ENCODE measurements at places on chromosomes 2 and 18.

DNA sequence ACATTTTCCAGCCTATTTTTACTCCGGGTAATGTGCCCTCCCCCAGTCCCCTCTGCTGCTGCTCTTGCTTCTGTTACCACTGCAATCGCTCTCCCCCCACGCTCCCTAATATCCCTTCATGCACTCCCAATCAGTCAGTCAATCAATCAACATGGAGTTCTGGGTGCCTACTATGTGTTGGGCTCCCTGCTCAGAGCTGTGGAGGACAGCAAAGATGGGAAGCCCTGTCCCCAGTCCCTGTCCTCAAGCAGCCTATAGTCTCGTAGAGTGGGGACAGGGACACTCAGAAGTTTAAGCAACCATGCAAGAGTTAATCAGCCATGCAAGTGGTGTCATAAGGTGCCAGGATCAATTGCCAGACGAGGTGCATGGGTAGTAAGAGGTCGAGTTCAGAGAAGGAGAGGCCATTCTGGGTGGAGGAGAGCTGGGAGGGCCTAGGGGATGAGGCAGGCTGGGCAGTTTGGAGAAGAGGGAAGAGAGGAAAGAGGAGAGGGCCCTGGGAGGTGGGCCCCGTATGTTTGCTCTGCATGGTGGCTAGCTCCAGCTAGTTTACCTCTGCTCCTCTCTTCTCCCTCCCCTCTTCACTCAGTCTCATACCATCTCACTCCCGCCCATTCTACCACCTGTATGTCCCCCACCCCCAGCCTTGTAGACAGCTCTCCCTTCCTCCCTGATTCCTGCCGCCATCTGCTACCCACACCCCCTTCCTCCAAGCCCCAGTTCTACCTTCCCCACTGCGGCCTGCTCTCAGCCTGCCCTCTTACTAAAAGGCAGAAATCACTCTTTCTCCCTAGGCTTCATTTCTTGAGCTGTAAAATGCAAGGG, 3.9 kb downstream of the ASIC4 start:
- no peak overlapping the region for H3K27ac ChIP-seq
- peaks cover 31% of the 10 kb centered on the region for H3K4me1 ChIP-seq

DNA sequence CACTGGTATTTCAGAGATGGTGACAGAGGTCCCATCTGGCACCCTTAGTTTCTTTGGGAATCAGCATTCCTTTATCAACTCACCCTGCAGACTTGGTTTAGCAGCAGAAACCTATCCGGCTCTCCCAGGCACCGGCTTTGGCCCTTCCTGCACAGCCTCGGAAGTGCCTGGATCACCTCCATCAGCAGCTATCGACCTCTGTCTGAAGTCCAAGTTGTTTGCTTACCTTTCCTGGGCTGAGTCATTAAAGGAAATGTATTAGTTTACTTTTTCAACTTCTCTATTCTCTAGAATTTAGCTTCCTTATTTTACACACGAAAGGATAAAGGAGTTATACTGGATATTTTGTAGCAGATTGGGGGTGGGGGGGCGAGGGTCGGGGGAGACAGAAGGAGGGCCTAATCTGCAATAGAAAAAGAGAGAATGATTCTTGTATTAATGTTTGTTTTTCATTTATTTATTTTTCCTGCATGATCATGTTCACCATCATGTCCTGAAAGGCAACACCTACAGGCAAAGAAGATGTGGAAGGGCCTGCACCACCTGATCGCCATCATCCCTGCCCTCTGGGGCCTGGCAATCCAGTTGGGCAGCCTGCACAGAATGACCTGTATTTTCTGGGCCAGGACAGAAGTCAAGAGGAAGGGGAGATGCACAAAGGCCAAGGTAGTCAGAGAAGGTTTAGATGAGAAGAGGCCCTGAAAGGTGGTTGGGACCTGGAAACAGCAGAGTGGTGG, 22.1 kb upstream of the MAT2A start:
- H3K4me3 ChIP-seq, result no peak overlapping the region
- no peaks in the 10 kb centered on the region for H3K36me3 ChIP-seq
- H3K27me3 ChIP-seq, result no peaks in the 10 kb centered on the region
- H3K27ac ChIP-seq, result no peak overlapping the region

- DNase-seq, result no peak
- H3K36me3 ChIP-seq, result no peaks in the 10 kb centered on the region
- no peaks in the 10 kb centered on the region for H3K4me1 ChIP-seq
- no peak overlapping the region for H3K27ac ChIP-seq
These were observed 136.7 kb downstream of the MBP start for GRCh38 chr18:76995896-76996295.

DNA sequence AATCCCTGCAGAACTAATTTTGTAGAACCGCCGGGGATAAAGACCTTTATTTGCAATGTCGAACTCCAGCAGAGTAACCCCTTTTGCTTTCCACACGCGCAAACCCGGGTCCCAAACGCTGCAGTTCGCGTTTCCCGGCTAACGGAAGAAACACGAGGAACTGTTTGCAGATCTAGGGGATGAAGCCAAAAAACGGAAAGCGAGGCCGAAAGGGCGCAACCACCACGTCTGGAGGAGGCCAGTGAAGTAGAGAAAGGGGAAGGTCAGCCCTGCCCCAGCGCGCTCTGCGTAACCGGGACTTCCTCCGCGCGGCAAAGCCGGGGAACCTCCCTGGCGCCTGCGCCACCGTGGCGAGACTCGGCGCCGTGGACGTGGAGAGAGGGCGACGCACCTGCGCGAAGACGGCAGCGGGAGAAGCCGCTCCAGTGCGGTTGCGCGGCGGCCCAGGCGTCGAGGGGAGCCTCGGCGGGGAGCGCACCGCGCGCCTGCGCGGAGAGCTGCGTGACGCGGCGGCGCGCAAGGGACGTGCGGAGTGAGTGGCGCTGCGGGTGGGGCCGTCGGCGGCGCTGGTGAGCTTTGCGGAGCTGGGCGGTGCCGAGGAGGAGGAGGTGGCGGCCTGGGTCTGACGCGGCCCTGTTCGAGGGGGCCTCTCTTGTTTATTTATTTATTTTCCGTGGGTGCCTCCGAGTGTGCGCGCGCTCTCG, at the start of gene PPP1CB:
TSS of gene PPP1CB (plus strand) at position 579 of the 704 bp plus-strand sequence. CDS start 295 bp downstream, outside the sequence.
- H3K4me1 ChIP-seq, result peaks cover 35% of the 10 kb centered on the region
- H3K27ac ChIP-seq, result peak within 1 kb of the TSS; percentile 97
- peak; percentile 90 for DNase-seq
- H3K36me3 ChIP-seq, result no peaks in the 10 kb centered on the region
- peak within 1 kb of the TSS; percentile 97 for H3K4me3 ChIP-seq
- no peaks in the 10 kb centered on the region for H3K27me3 ChIP-seq

DNA sequence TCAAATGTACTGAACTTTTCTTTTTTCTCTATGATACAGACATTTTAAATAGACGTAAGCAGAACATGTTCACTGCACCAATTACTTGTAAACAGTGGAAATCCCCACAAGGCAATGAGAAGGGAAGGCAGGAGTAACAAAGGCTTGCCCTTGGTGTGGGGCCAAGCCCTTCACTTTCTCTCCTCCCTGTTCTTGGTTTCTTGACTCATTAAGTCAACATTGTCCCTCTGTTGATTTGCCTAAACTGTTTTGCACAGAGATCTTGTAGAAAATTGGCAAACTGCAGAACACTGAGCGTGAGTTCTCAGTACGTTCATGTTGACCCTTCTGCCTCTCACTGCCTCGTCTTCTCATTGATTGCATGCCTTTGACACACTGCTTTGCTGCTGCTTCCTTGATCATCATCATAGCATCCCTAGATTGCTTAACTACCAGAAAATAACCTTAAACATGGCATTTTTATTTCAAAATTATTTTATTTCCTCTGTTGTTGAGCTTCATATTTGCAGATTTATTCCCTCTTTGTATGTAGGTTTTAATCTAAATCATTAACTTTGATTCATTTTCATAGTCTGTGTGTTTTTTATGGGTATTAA, 257.7 kb downstream of the PTGR3 start:
- no peaks in the 10 kb centered on the region for H3K36me3 ChIP-seq
- peaks cover 13% of the 10 kb centered on the region for H3K4me1 ChIP-seq
- peak; percentile 95 for DNase-seq
- H3K27ac ChIP-seq, result peak overlapping the region; percentile 30
- no peak overlapping the region for H3K4me3 ChIP-seq

- no peak overlapping the region for H3K27ac ChIP-seq
- no peak overlapping the region for H3K4me3 ChIP-seq
- H3K27me3 ChIP-seq, result no peaks in the 10 kb centered on the region
- no peaks in the 10 kb centered on the region for H3K36me3 ChIP-seq
These were observed 422.9 kb downstream of the ARHGAP15 start for GRCh38 chr2:143551971-143552650.

- peak; percentile 62 for DNase-seq
- H3K36me3 ChIP-seq, result no peaks in the 10 kb centered on the region
- H3K27ac ChIP-seq, result no peak overlapping the region
- peaks cover 34% of the 10 kb centered on the region for H3K27me3 ChIP-seq
These were observed 2.4 kb upstream of the LDLRAD4 start for GRCh38 chr18:13216092-13216582.

- no peaks in the 10 kb centered on the region for H3K4me1 ChIP-seq
- no peaks in the 10 kb centered on the region for H3K27me3 ChIP-seq
- H3K4me3 ChIP-seq, result no peak overlapping the region
- H3K27ac ChIP-seq, result no peak overlapping the region
These were observed 112.4 kb downstream of the DCC start for GRCh38 chr18:52452427-52452826.

GRCh38 chr2:84482603-84483002, 23.5 kb upstream of the SUCLG1 start:
- no peak overlapping the region for H3K27ac ChIP-seq
- H3K27me3 ChIP-seq, result no peaks in the 10 kb centered on the region
- H3K36me3 ChIP-seq, result no peaks in the 10 kb centered on the region
- H3K4me1 ChIP-seq, result peaks cover 6% of the 10 kb centered on the region

DNA sequence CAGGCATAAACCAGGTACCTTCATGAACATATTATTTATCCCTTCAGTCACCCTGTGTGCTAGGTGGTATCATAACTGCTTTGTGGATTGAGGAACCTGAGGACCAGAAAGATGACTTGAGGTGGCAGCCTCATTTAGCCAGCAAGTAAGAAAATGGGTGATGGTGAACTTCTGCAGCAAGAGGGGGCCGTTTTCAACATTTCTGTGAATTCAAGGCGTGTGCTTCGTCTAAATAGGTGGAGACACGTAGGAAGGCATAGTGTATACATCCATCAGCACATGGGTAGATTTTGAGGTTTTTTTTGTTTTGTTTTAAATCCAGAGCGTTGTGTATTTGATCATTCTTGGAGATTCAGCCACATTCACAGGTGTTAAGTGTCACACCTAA, 118.7 kb downstream of the SPTBN1 start:
- DNase-seq, result no peak
- H3K4me1 ChIP-seq, result peaks cover 78% of the 10 kb centered on the region
- H3K27ac ChIP-seq, result peak overlapping the region; percentile 99
- H3K4me3 ChIP-seq, result no peak overlapping the region
- H3K36me3 ChIP-seq, result peaks cover 9% of the 10 kb centered on the region

DNA sequence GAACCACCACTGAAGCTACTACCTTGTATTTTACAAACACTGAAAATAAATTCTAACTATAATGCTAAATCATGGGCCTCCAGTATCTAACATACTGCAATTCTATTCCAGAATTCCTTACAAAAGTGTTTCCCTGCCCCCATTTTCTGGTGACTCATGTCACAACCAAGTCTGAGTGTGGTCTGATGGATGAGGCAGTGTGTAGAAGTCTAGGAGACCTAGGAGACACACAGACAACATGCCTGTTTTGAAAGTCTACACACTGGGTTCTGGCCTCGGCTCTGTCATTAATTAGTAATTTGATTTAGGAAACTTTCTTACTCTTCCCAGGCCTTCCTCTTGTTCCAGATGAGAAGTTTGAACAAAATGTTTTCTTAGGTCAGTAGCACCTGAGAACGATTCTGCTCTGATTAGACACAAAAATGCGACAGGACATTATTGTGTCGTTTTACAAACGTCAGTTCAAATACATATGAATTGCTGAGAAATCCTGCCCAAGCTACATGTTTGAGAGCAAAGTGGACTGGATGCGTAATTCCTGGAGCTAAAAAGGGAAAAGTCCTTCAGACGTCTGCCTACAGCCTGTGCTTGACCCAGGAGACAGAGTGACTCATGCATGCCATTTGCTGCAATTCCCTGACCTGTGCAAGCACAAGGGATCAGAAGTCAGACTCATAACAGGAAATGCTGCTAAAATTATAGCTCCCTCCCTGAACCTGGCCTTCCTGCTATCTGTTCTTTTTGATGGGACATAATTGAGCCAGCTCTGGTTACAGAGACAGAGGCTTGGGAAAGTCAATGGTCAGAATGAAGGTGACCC, 494.4 kb downstream of the SOX11 start:
- peak overlapping the region; percentile 67 for H3K27ac ChIP-seq
- H3K4me3 ChIP-seq, result peak overlapping the region; percentile 11
- H3K36me3 ChIP-seq, result no peaks in the 10 kb centered on the region
- H3K27me3 ChIP-seq, result no peaks in the 10 kb centered on the region
- H3K4me1 ChIP-seq, result peaks cover 29% of the 10 kb centered on the region

DNA sequence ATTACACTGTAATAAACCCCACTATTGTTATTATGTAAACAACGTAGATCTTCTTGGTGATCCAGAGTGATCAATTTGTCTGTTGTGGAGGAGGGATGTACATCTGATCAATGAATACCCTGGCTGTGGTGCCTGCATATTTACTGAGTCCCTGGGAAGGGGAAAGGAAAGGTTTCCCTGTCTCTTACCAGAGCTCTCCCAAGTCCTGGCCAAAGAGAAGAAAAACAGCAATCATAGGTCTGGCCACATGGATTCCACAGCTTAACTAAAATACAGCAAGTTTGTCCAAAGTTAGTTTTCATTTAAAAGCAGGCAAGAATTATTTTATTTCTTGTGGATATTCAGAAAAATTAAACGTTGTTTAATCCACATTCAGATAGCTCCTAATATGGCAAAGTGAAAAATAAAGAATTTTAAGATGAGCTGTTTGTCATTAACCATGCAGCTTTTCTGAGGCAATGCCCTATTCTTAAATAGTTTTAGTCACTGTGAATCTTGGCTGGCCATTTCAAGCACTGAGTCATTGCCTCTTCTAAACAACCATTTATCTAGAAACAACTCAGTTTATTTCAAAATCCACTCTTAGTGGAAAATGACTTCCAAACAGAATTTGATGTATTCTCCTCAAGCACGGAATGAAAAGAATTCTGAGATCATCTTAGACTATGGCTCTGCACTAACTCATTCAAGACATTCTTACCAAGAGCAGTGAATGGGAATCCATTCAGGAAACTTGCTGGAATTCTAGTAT, 1004.4 kb upstream of the CDH2 start:
- peak overlapping the region; percentile 88 for H3K27ac ChIP-seq
- H3K4me3 ChIP-seq, result no peak overlapping the region
- peak; percentile 97 for DNase-seq

DNA sequence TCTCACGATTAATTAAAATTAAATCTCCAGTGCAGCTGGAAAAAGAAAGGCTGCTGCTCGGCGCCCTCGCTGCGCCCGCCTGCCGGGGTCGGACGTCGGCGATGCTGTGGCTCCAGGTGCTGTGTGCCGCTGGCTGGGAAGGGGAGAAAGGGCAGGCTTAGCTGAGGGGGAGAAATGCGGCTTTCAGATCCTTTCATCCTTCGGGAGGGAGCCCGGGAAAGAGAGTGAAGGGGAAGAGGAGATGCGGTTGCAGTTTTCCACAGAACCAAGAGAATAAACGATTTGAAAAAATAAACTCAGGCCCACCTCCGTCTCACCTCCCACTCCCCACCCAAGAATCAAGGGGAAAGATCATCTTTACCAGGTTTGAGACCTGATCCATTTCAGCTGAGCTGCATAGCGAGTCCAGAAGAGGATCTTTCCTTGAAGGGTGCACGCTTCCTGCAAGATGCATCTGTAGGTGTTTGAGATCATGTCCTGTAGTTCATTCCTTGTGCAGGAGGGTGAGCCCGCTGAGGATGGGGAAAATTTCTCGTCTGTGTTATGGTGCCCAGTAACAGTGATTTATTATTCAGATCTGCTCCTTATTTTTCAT, 495 bp downstream of the TMEM169 start:
- H3K4me1 ChIP-seq, result peaks cover 31% of the 10 kb centered on the region
- H3K36me3 ChIP-seq, result no peaks in the 10 kb centered on the region
- peak overlapping the region; percentile 40 for H3K27ac ChIP-seq
- peak overlapping the region; percentile 80 for H3K4me3 ChIP-seq
- H3K27me3 ChIP-seq, result no peaks in the 10 kb centered on the region
